Activated CD4-positive, CD25-positive, alpha-beta regulatory T cell treated with anti-CD3 and anti-CD28 coated beads, Interleukin-2, amount 50 U/mL, for 24 hours (primary cell): ENCODE measurements at places on chromosomes 4 and X.
A peak's percentile ranks its signal among the peaks of the same experiment; 100 is the strongest.

DNA sequence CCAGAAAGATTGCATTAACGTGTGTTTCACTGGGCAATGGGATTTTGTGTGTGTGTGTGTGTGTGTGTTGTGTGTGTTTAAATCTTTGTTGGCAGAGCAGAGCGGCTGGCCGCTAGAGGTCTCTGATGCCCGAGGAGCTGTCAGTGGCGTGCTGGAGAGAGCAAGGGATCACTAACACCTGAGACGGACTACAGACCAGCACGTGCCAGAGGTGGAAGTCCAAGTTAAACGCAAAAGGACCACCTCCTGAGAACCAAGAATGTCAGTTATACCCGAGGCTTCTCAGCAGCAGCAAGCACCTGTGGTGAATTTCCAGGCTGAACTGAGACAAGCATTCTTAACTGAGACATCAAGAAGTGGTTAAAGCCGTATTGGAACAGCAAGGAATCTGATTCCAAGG, 9.0 kb upstream of the SLC25A14 start:
- ATAC-seq, result peak; percentile 45

DNA sequence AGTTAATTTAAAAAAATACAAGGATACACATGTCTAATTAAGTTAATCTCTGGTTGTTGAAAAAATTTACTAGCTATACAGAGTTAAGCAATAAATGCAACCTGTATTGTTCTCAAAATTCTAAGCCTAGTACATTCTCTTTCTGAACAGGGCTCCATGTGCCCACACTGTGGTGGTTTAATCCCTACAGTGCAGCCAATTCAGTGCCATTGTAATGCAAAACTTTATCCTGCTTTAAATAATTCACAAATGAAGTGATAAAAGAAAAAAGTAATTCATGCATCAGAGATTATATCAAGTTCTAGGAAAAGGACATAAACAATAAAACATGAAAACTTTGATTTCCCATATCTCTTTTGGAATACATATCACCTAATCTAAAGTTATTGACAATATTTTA, 1089.2 kb downstream of the C4orf33 start:
- no peak for ATAC-seq

GRCh38 chrX:41026702-41027078, 58.6 kb upstream of the USP9X start:
- no peak for ATAC-seq

DNA sequence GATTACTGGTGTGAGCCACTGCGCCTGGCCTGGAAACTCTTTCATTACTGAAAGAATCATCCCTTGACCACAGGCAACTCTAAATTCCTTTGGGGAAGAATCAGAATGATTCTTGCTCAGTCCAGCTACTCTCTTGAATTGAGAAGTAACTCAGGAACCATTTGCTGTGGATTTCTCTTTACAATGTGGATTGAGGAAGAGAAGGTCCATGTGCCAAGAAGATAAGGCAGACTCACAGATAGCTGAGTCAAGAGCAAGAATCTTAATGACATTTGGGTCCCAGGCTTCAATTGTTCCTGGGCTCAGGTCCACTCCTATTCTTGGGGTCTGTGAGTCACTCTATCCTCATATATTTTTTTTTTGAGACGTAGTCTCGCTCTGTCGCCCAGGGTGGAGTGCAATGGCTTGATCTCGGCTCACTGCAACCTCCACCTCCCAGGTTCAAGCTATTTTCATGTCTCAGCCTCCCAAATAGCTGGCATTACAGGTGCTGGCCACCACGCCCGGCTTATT, 6.2 kb upstream of the MGARP start:
- no peak for ATAC-seq

- no peak for ATAC-seq
Observed at GRCh38 chrX:26783512-26784225, 567.7 kb downstream of the MAGEB5 start.

- no peak for ATAC-seq
Observed at GRCh38 chr4:94262163-94263016, 54.7 kb downstream of the SMARCAD1 start.

GRCh38 chr4:38461342-38461741, 202.7 kb upstream of the KLF3 start:
- no peak for ATAC-seq

DNA sequence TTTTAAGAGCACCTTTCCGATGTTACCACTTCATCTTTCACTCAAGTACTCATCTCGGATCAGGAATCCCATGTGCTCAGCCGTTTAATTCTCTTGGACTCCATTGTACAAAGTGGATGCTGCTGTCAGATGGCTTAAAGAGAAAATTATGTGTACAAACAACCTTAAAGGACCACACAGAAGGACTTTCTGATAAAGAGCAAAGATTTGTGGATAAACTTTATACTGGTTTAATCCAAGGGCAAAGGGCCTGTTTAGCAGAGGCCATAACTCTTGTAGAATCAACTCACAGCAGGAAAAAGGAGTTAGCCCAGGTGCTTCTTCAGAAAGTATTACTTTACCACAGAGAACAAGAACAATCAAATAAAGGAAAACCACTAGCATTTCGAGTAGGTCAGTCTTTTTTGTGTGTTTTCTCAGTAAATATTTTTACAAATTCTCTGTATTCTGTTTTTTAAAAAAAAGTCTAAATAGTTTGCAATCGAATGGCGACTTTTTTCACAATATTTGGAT, 20.1 kb downstream of the MMAA start:
- no peak for ATAC-seq

DNA sequence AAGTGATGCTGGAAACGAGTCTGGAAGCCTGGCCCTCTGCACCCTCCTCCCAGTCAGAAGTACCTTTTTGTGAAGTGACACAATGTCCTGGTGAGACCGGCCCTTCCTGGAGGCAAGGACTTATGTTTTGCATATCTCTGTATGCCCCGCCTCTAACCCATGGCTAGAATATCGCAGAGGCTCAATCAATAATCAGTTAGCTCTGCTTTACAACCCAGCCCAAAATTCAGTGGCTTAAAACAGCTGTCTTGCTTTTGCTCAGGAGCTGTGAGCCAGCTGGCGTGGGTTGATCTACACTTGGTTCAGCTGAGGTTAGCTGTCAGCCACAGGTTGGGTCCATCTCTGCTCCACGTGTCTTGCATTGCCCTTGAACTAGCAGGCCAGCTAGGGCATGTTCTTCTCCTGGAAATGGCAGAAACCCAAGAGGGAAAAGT, 98.8 kb upstream of the METTL14 start:
- ATAC-seq, result no peak

DNA sequence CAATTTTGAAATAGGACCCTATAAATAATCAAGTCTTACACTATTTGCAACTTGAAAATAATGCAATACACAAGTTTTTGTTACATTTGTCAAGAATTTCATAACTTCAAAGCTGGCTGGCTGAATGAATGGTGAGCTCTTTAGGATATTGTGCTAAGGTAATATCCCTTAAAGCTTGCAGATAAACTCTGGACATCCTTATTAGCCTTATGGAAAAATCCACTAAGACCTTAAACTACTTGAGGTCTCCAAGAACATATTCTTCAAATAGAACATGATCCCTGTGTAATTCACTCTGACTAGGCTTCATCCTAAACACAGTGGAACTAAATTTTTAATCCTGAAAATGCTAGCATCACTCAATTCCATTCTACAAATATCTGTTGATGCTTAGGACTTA, 199.3 kb downstream of the PACRGL start:
- ATAC-seq, result no peak

GRCh38 chrX:16666541-16666940, 16.6 kb downstream of the S100G start:
- no peak for ATAC-seq

GRCh38 chrX:153657161-153657560, 10.2 kb downstream of the DUSP9 start:
- no peak for ATAC-seq

GRCh38 chr4:175290401-175290800, 372.2 kb downstream of the ADAM29 start:
- no peak for ATAC-seq

GRCh38 chr4:10917566-10917965, 233.0 kb upstream of the CLNK start:
- ATAC-seq, result no peak

DNA sequence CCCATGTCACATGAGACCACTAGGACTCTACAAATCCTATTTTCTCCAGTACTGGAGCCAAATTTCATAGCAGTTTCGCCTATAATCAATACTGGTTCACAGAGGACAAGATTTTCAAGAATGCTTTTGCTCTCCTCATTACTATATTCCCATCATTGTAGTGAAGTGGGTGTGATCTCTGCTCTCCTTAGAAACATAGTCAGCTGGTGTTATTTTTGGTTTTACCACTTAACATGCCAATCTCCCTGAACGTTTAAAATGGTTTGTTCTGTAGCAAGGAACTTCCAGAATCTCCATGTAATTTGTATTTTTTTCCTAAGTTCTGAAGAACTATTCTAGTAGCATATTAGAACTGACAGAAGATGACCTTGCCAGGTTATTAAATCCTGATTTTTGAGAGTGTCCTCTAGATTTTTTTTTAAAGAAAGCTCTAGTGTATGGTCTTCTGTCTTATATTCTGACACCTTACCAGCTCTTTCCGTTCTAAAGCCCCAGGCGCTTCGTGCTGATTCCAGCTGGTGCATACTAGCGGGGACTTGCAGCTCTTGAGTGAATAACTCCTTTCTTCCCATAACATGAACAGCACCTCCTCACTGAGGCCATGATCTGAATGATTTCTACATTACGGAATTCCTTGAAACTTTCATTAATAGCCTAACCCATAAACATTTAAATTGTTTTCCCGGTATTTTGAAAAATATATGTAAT, 1372.9 kb downstream of the TECRL start:
- ATAC-seq, result no peak

- no peak for ATAC-seq
Observed at GRCh38 chrX:106611317-106611678, 480 bp upstream of the RADX start.

DNA sequence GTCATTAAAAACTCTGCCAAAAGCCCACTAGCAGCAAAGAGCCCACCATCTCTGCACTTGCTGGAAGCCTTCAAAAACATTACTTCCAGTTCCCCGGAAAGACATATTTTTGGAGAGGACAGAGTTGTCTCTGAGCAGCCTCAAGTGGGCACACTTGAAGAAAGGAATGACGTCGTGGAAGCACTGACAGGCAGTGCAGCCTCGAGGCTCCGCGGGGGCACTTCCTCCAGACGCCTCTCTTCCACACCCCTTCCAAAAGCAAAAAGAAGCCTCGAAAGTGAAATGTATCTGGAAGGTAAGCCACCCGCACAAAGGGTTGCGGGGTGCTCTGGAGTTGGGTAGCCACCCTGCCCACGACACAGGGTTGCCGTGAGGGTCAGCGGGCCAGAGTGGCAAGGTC, 25.9 kb downstream of the OFD1 start:
- ATAC-seq, result no peak

GRCh38 chrX:4239650-4240540, 526.4 kb upstream of the PRKX start:
- ATAC-seq, result peak; percentile 24

DNA sequence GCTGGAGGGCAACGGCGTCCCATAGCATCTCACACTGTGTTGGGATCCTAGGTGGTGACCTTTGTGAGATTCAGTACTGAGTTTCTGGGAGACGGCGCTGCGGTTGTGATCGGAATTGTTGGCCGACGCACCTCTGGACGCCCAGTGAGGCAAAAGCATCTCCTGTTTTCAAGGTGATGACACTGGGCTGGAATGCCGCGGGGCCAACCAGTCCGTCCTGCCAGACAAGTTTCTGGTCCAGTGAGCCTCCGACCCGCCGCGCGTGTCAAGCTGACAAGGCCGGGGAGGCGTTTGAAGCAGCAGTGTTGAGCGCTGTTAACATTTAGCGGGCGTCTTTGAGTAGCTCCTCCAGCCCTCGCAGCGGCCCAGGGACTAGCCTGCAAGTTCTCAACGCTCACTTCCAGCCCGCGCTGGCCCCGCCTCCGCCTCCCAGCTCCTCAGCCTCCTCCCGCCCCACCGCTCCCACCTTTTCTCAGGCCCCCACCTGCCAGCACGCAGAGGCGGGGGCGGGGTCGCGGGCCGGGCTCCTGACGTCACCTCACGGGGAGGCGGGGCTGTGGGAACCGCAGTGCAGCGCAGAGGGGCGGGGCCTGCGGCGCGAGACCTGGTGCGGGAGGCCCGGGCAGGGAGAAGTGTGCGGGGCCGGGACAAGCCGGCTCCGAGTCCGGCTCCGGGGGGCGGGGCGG, 482 bp upstream of the CDS1 start:
- peak; percentile 81 for ATAC-seq

DNA sequence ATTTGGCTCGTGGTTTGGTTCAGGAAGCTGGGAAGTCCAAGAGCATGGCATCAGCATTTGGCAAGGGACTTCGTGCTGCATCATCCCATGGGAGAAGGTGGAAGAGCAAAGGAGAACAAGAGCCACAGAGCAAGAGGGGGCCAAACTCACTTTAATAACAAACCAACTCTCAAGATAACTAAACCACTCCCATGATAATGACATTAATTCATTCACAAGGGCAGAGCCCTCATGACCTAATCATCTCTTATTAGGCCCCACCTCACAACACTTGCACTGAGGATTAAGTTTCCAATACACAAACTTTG, 113.4 kb upstream of the ATXN3L start:
- ATAC-seq, result no peak

DNA sequence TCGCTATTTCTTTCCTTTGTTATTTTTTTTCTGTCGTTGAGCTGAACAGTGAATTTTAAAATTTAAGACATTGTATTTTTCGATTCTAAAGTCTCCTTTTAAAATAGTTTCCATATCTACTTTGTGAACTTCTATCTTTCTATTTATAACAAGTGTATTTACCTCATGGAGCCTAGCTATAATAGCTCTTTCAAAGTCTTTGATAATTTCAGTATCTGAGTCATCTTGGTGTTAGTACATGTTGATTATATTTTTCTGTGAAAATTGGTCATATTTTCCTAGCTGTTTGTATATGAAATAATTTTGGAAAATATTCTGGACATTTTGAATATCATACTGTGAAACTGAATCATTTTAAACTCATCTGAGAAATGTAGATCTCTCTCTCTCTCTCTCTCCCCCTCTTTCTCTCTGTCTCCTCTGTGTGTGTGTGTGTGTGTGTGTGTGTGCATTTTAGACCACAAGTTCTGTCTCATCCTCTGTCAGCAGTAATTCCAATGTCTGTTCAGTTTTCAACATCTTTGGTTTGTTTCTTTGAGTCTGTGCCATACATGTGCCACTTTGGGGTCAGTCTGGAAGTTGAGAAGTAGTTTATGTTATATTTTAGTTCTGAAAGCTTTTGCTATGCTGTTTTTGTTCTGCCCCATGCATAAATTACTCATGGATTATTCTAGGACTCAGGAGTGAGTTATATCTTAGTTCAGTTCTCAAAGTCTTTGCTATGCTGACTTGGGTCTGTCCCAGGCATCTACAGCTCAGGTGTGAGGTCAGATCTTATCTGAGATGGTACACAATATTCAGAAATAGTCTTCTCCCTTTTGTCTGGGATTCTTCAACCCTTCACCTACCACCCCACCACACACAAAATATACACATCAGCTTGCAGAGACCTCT, 366.4 kb upstream of the CASK start:
- peak; percentile 81 for ATAC-seq

GRCh38 chrX:84188320-84188834, 378 bp upstream of the RPS6KA6 start:
- peak; percentile 30 for ATAC-seq
